ENCODE measurements at places on chromosomes 3 and 15.
A peak's percentile ranks its signal among the peaks of the same experiment; 100 is the strongest.

- DNase-seq, result no peak
Observed at GRCh38 chr3:171142985-171143384, 116.5 kb upstream of the SLC2A2 start.

DNA sequence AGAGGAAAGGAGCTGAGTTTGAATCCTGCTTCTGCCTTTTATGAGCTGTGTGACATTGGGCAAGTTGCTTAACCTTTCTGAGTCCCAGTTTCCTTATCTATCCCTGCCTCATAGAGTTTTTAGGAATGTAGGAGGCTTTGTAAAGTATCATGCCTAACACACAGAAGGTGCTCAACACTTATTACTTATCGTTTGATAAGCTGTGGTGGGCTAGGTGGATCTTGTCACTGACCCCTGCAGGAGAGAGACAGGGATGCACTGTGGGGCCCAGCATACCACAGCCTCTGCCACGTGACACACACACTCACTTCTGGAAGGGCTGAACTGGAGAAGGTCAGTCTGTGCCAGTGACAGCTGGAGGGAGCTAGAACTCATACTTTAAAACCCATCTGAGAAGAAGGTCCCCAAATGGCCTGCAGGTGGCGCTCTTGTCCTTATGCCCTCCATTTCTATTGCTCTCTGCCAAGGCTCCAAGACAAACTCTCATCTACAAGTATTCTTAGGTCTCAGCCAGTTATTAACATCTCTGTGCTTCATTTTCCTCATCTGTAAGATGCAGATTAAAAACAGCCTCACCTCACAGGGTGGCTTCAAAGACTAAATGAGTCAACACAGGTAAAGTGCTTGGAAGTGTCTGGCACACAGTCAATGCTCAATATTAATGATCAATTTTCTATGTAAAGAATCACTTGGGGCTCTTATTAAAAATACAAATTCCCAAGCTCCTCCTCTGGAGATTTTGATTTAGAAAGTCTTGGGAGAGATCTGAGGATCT, 57.5 kb upstream of the HACD2 start:
- DNase-seq, result peak; percentile 10

DNA sequence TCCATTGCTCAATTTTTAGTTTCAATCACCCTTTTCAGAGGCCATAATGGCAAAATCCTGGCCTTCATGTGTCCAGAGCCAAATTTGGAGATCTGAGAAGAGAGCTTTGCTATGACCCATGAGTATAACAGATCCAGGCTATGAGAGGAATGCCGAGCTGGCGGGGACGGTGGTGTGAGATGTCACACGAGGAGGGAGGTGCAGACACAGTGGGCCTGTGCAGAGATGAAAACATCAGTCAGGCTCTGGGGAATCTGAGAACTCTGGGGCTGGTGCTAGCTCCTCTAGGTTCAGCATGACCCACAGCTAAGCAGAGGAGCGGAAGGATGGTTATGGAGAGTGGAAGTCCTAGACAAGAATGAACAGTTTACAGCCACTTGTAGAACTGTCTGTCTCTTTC, 398.3 kb upstream of the ATP10A start:
- no peak for DNase-seq

DNA sequence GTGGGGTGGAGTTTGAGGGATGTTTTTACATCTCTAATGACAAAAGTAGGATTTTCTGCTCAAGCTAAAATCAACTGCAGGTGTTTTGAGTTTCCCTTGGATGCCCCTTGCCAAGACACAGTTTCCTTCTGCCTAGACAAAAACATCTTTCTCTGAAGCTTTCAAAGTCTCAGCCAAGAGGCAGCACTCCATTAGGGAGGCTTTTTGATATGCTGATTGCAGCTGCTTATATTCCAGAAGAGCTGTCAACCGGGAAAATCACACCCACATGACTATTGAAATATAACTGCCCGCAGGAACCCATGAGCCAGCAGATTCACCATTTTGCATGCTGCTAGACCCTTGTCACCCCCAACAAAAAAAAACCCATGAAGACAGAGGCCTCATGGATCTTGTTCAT, 27.5 kb upstream of the ZNF148 start:
- no peak for DNase-seq

DNA sequence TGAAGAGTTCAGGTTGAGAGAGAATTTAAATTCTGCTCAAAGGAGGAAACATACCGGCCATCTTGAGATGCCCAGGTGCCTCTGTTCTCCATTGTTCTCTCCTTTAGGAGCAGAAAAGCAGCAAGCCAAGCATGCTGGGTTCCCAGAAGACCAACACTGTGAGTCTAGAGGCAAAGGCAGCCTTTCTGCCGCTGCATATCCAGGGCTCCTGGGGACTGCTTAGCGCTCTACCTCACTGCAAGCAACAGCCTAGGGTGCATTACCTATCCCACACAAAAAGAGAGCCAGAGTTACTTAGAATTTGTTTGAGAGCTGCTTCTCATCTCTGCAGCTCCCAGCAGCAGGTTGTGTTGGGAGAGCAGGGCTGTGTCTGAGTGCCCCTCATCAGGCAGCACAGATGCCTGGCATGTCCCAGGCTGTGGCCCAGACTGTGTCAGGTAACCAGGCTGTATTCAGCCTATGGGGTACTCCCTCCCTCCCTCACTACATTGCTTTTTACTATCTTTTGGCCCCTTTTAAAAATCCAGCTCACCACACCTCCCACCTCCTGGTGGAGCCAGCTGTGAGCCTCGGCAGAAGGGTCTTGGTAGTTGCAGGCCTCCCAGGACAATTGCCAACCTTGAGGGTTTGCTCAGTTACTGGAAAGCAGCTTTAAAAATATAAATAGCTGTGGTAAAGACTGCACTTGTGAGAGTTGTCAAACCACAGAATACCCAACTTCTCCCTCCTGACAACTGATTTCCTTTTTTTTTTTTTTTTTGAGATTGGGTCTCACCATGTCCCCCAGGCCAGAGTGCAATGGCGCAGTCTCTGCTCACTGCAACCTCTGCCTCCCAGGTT, 30.2 kb downstream of the BCL2L10 start:
- DNase-seq, result no peak

DNA sequence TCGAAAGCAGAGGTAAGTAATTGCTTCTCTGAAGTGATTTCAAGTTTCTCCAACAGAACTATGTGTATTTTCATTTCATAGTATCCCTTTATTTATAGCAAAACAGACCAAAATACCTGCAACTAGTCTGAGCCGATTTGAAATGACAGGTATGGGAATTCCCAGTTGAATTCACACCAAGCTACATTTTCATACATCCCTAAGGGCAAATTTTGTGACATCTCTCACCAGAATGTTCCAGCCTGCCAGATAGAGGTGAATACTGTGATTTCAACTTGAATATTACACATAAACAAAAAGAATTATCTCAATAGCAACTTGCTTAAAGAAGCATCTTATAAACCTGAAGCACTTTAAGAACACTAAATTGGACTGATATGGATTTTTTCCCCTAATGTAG, 235.7 kb downstream of the SLC9A9 start:
- no peak for DNase-seq

GRCh38 chr15:63539521-63539920, 35.1 kb downstream of the USP3 start:
- DNase-seq, result no peak

DNA sequence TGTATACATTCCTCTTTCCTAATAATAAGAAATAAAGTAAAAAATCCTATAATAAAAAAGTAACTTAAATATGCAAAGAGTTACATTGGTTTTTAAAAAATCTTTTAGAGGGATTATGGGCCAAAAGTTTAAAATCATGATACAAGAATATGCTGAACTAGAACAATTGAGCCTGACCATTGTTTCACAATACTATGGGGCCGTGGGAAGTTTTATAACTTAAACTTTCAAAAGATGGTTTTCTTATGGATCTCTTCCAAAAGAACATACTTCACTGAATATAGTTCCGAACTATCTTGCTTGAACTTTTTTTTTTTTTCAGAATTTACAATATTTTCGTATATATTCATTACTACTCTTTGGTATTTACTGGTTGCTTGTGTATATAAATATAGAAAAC, 97.6 kb downstream of the NFKBIZ start:
- DNase-seq, result no peak

Data from activated naive CD4-positive, alpha-beta T cell (primary cell).